ENCODE measurements at places on chromosomes 5 and 9.

GRCh38 chr9:108473209-108474112 lies 382.3 kb downstream of the ACTL7B start:
- no peak for DNase-seq

- DNase-seq: no peak
Observed at GRCh38 chr5:127660047-127660733, 11.3 kb downstream of the CTXN3 start.

GRCh38 chr5:173069671-173070070 lies 13.5 kb downstream of the CREBRF start:
- no peak for DNase-seq

GRCh38 chr9:117916291-117916690 lies 212.1 kb downstream of the TLR4 start:
- no peak for DNase-seq

- no peak for DNase-seq
Observed at GRCh38 chr5:24480952-24481351, 163.8 kb downstream of the CDH10 start.

- DNase-seq: no peak
Observed at GRCh38 chr9:69519470-69520240, 152.5 kb downstream of the APBA1 start.

DNA sequence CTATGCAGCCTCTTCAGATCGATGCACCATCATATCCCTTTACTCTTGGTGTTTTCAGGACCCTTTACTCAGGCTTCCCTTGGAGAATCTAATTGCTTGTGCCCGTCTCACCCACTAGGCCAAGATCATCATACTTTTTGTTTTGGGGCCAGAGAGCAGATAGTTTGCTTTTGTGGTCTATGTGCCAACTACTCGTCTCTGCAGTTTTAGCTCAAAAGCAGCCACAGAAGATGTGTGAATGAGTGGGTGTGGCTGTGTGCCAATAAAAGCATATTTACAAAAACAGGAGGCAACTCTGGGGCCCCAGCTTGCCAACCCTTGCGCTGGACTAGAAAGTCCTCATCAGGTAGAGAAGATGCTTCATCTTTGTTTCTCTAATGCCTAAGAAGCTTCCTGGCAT lies 216.8 kb downstream of the SEMA5A start:
- DNase-seq: no peak

DNA sequence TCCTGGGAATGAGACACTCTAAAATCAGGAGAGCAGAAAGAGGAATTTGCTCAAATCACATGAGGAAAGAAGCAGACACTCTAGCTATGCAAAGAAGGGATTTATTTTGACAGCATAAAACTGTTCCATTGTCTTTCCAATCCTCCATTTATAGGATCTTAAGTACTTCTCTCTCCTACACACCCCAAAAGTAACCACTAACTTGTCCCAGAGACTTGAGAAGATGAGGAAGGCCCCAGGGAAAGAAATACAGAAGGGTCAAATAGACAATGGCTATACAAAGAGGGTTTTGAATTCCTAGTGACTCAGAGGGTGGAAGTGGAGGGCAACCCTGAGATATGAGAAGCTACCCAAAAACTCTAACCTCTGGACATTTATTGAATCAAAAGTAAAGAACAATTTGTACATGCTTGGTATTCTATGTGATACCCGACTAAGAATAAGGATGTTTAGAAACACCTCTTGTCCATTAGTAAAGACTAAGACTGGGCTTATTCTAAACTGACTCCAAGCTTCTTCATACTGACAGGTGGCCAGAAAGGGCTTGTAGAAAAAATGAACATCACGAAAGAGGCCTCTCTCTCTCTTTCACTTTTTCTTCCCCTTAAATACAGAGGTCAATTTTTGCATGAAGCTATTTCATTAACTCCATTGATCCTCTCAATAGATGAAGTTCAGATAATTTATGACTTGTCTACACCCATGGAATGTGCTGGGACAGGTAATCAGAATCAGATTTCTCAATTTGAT lies 20.6 kb downstream of the DMAC1 start:
- no peak for DNase-seq

- no peak for DNase-seq
Observed at GRCh38 chr5:97224112-97224750, 41.2 kb upstream of the RIOK2 start.

- no peak for DNase-seq
Observed at GRCh38 chr5:79853028-79853427, 138.0 kb downstream of the MTX3 start.

DNA sequence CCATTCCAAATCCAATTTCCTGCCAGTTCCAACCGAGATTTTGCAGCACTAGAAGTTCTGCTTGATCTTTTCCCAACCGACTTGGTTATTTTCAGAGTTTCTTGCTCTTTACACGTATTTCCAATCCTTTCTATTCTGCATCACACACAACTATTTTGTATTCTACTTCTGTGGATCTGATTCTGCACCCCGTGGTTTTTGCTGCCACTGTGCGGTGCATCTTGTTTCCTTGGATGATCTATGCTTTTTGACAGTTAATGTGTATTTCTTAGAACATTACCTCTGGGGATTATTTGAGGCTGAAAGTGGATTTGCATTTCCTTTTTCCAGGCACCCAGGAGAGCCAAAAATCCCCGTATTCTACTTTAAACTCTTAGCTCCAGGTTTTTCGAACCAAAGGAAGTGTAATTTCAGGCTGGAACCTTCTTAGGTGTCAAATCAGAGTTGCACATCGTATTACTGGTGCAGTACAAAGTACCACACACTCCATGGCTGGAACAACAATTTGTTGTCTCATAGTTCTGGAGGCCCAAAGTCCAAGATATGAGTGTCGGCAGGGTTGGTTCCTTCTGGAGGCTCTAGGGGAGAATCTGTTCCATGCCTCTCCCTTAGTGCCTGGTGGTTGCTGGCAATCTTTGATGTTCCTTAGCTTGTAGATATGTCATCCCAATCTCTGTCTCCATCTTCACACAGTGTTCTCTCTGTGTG lies 14.7 kb upstream of the SARDH start:
- DNase-seq: no peak

DNA sequence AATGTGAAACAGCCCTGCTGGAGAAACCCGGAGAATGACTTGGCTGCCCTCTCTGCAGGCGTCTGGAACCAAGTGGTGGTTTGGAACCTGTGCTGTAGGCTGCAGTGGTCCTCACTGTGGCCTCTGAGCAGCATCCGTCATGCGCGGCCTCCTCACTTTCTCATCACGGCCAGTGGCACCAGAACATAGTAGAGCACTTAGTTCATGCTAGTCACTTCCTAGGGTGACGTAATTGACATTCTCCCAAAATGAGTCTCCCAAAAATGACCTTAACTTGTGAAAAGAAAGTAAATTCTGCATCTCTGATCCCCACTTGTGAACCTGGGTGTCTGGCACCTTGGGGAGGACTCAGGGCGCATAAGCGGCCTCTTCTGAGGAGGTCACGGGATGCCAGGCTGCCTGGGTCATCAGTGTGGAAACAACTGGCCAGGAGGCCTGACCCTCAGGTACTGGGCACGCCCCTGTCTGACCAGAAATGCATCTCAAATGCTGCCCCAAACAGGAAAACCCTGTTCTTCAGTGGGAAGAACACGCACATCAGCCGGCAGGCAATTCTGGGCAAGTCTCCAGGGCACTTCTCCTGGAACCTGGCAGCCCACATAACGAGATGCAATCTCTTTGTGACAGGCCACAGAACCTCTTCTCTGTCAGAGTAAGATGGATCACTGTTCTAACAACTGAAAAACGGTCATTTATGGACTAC lies 36.6 kb upstream of the SPTLC1 start:
- no peak for DNase-seq

- DNase-seq: no peak
Observed at GRCh38 chr5:122141751-122142150, 12.4 kb downstream of the ZNF474 start.

GRCh38 chr5:135833961-135834638 lies 363 bp upstream of the SLC25A48 start:
- no peak for DNase-seq
